ENCODE measurements at places on chromosomes 3 and 15. TPM values are rescaled to one million over a fixed set of nuclear protein-coding genes. Genes with fewer than 3 reads are reported as not detected.

RAB11A gene
- polyA plus RNA-seq: not detected

QRICH1 gene
- polyA plus RNA-seq: 51.2 TPM

TEX55 gene
- polyA plus RNA-seq: not detected

COL7A1 gene
- polyA plus RNA-seq: 163 TPM

CORO2B gene
- 6.0 TPM for polyA plus RNA-seq

ST8SIA2 gene
- polyA plus RNA-seq: 19.1 TPM

RAD18 gene
- 8.0 TPM for polyA plus RNA-seq

GNAI2 gene
- polyA plus RNA-seq: 166 TPM

LDHAL6B gene
- 0.14 TPM for polyA plus RNA-seq

PSMD6 gene
- polyA plus RNA-seq: 94.3 TPM

SLC22A14 gene
- polyA plus RNA-seq: not detected

SPINT1 gene
- 6.0 TPM for polyA plus RNA-seq

PLSCR4 gene
- polyA plus RNA-seq: not detected

GPR15 gene
- not detected for polyA plus RNA-seq

POPDC2 gene
- 10.6 TPM for polyA plus RNA-seq

KIF7 gene
- 4.2 TPM for polyA plus RNA-seq

PEX5L gene
- polyA plus RNA-seq: not detected

FETUB gene
- polyA plus RNA-seq: 0.22 TPM

TMC3 gene
- 0.06 TPM for polyA plus RNA-seq

MAP1A gene
- 41.6 TPM for polyA plus RNA-seq

RPP25 gene
- 1.0 TPM for polyA plus RNA-seq

UPK1B gene
- 0.34 TPM for polyA plus RNA-seq

UTS2B gene
- 0.20 TPM for polyA plus RNA-seq

LRRC2 gene
- 3.7 TPM for polyA plus RNA-seq

CCDC39 gene
- 1.3 TPM for polyA plus RNA-seq

Measured in muscle of arm (tissue), 14 donors.